ENCODE measurements at places on chromosomes 11 and 22. TPM values are rescaled to one million over a fixed set of nuclear protein-coding genes. Genes with fewer than 3 reads are reported as not detected.

CADM1 gene
- 15.5 TPM for total RNA-seq

MS4A4A gene
- total RNA-seq: not detected

SPON1 gene
- total RNA-seq: 4.6 TPM

CASP5 gene
- not detected for total RNA-seq

SLC16A8 gene
- total RNA-seq: not detected

GAL3ST1 gene
- total RNA-seq: 8.4 TPM

OR10A2 gene
- not detected for total RNA-seq

BIK gene
- total RNA-seq: 2.1 TPM

IL18BP gene
- total RNA-seq: 3.1 TPM

- no peak for DNase-seq
Observed at GRCh38 chr11:107564877-107565218, 687 bp downstream of the ALKBH8 start.

DNA sequence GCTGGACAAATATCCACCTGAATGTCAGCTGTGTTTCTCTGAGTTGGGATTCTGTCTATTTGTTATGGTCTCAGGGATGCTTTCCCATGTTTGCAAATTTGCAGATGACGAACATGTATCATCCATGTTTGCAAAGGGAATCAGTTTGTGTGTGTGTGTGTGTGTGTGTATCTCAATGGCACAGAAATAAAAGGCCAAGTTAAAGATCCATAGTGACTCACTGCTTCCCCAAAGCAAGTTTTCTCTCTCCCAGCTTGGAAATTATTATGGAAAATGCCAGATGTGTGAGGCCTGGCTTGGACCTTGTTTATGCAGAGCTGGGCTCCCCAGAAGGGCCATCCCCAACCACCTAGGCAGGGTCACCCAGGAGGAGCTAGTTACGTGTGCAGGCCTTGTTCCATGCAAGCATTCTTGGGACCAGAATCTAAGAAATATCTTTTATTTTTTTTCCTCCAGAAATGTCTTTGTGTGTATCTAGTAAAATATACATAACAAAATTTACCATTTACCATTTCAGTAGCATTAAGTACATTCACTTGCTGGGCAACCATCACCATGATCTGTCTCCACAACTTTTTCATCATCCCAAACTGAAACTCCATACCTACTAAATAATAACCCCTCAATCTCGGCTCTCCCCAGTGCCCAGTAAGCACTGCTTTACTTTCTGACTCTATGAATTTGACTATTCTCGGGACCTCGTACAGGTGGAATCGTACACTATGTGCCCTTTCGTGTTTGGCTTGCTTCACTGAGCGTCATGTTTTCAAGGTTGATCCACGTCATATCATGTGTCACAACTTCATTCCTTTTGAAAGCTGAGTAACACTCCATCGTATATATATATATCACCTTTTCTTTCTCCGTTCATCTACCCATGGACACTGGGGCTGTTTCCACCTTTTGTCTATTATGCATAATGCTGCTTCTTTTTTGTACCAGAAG, 56.6 kb upstream of the WNT7B start:
- DNase-seq: peak; percentile 18

- DNase-seq: peak; percentile 57
Observed at GRCh38 chr11:65448418-65449105, 26.0 kb downstream of the NEAT1 start.

DNA sequence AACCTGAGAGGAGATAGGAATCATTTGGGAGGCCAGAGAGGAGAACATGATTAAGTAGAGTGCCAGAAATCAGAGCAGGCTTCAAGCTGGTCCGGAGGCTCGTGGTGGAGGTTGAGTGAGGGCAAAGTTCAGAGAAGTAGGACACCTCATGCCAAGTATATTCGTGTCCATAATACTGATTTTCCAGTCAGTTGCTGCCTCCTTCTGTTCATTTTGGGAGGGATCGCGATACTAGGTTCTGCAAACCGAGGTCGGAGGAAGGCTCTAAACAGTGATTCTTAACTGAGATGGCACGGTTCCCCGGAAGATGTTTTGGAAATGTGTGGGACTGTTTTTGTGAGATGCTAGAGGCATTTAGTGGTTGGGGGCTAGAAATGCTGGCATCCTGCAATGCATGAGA, 13.6 kb upstream of the CD3E start:
- DNase-seq: peak; percentile 32

DNA sequence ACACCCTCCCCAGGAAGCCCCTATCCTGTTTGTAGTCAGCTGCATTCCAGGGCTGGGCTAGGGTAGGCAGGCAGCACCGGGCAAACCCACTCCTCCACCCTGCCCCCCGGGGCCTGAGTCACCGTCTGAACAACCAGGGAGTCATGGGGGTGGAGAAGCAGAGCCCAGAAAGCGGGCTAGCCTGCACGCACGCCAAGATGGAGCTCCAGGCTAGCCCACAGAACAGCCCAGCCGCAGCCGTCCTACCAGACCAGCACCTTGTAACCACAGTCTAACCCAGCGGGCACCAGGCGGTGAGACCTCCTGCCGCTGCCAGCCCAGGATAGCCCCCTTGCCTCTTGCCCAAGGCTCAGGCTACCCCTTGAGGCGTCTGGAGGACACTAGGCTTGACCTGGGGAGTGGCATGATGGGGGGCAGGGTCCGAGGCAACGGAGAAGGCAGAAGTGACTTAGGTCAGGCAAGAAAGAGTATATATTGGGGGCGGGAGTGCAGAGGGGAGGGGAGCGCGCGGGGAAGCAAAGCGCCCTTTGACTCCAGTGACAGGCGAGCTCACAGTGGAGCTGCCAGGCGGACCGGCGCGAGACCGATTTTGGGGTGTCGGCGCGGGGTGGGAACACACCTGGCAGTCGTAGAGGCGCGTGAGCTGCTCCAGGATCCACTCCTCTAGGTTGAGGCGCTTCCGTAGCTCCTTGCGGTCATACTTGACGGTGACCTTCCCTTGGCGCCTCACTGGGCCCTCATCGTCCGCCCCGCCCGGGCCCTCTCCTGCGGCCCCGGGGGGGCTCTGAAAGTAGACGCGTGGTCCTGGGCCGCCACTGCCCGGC, 734 bp downstream of the PPP1R14B start:
- DNase-seq: peak; percentile 77

GRCh38 chr11:68584991-68585524, 99.3 kb upstream of the GAL start:
- DNase-seq: no peak

GRCh38 chr11:2178906-2179494, 7.4 kb upstream of the TH start:
- no peak for DNase-seq

GRCh38 chr11:57155838-57156607, 25.7 kb upstream of the LRRC55 start:
- peak; percentile 36 for DNase-seq

GRCh38 chr11:117815262-117815803, 9.2 kb downstream of the FXYD2 start:
- DNase-seq: no peak

DNA sequence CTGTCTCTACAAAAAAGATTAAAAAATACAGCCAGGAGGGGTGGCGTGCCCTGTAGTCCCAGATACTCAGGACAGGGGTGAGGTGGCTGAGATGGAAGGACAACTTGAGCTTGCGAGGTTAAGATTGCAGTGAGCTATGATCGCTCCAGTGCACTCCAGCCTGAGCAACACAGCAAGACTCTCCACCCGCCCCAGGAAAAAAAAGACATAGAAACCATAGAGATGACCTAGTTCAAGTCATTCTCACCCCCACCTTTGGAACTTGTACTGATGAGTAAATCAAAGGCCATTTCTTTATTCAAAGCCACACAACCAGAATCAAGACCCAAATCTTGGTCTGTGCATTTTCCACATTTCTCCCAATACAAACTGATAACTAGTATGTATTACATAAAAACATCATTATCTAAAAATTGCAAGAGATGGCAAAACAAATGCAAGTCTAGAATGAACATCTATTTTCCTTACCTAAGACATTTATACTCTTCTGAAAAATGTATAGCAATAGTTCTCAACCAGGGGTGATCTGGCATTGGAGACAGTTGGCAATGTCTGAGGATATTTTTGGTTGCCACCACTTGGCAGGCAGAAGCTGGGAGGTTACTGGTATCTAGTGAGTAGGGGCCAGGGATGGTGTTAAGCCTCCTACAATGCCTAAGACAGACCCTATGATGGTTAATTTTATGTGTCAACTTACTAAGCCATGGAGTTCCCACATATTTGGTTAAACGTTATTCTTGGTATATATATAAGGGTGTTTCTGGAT, 34.6 kb downstream of the LGR4 start:
- no peak for DNase-seq

DNA sequence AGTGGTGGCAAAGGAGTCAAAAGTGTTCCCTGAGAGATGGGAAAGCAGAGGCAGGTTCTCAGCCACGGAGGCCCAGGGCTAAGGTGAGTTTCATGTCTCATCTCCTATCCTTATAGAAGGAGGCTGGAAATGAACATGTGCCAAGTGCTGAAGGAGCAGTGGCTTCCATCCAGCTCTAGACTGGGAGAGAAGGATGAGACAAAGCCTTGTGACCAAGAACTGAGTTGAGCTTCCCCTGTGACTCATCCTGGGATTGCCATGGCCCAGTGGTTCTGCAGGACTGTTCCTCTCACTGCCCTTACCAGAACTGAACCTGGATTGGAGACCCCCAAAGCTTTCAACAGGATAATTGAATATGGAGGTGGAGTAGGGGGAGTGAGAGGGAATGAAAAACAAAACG, 16.7 kb upstream of the OR9Q1 start:
- no peak for DNase-seq

DNA sequence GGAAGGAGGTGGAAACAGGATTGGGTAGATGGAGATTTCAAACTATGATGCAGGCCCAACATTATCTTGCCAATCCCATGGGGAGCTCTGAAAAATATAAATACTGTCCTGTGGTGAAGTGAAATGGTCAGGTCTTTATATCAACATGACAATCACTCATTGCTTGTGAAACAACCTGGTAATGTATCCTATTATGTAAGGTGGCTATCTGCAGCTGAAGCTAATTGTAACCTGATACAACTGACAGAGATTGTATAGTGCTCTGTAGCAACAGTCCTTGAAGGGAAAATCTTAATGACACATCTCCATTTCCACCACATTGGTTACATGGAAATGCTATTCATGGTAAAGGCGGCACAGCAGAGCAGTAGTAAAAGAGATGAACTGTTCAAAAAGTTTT, 20.7 kb upstream of the CHORDC1 start:
- DNase-seq: peak; percentile 28

- peak; percentile 68 for DNase-seq
Observed at GRCh38 chr22:44676441-44677352, 25.3 kb upstream of the PRR5 start.

DNA sequence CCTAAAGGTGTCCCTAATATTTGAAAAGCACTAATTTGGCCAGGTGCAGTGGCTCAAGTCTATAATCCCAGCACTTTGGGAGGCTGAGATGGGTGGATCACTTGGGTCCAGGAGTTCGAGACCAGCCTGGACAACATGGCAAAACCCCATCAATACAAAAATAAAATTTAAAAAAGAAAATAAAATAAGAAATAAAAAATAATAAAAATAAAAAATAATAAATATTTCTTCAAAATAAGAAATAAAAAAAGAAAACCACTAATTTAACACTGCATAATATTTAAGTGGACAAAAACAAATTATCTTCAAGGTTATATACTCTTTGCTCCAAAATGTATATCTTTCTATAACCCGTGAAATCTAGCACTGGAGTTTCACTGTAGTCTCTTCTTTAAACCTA, 32.9 kb downstream of the CPT1A start:
- DNase-seq: no peak

GRCh38 chr11:124891373-124891861, 6.2 kb downstream of the ROBO4 start:
- DNase-seq: peak; percentile 84

GRCh38 chr22:18056807-18057474, 20.8 kb upstream of the PEX26 start:
- no peak for DNase-seq

DNA sequence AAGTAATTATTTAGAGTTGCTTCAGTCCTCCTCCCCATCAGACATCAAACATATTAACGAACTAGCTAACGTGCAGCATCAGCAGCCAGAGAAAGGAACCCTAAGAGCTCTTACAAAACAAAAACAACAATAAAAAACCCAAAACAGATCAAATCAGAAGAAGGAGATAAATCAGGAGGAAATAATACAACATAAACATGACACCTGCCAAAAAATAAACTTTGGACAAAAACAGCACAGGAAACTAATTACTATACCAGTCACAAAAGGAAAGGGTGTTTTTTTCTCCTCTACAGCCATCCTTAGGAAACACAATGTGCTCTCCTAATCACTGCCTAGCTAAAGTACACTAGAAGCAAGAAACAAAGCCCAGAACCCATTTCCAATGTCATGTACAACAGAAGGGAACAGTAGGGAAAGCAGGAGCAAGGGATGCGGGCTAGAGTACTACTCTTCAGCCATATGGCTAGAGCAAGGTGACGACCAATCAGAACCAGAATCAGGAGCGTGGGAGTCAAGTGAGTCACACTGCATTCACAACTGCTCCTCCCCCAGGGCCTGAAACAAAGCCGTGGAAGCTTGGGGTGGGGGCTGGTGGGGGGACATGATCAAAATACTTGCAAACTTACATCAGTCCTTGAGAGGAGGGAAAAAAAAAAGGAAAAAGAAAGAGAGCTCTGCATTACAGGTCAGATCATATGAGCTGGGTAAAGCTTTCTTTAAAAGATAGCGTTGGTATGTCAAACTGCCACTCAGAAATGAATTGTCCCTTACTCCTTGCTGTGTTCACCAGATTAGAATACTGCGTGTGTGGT, 60.4 kb downstream of the LARGE2 start:
- DNase-seq: peak; percentile 66

DNA sequence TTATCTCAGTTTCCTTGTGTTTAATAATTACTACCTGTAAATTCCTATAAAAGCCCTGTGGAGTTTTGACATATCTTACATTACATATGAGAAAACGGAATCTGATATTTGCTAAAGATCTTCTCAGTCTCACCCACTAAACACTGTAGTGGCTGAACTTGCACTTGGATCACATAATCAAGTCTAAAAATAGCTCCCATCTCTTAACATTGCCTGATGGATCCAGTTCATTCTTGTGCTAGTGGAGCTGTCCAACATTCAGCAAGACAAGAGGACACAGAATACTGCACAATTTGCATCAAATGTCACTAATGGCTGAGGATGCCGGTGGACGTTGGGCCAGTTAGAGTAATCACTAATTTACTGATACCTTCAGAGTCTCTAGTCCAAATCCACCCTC, 569.9 kb upstream of the ANO5 start:
- DNase-seq: no peak

GRCh38 chr11:111361874-111362273, 17.2 kb downstream of the POU2AF1 start:
- DNase-seq: no peak
